ENCODE measurements at places on chromosomes 7 and 10. TPM values are rescaled to one million over a fixed set of nuclear protein-coding genes. Genes with fewer than 3 reads are reported as not detected.
A peak's percentile ranks its signal among the peaks of the same experiment; 100 is the strongest.

CLRN3 gene
- 1.1 TPM for total RNA-seq

ZPBP gene
- total RNA-seq: not detected

GNAT3 gene
- total RNA-seq: not detected

DNA sequence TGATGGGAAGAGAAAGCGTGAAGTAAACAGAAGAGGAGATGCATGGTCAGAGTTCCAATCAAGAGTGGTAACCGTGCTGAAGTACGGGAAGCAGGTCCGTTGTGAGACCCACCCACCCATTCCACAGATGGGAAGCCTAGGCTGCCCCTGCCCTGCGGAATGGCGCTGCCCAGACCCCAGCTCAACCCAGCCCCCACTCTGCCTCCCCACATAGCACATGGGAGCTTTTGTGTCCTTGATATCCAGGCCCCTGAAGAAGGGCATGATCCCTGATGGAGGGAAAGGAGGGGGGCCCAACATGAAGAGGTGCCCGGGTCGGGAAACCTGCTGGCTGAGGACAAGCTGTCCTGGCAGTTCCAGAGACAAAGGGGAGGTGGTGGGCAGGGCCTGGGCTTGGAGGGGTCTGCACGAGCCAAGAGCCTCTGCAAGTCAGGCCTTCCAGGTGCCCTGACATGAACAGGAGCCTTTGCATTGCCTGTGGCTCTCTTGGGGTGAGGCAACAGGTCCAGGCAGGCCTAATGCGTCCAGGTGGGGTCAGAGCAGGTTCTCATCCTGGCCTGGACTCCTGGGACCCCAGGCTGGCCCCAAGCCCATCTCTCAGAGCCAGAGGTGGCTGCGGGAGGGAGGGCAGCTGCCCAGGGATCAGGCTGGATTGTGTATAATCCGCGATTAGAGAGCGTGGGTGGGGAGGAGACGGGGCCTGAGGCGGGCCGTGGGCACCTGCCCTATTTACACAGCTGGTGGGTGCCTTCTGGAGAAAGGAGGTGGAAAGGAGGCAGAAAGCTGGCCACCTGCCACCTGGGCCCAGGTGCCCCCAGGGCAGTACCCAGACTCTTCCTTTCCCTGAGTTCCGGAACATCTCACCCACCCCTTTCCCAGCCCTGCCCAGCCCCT is 23.5 kb downstream of the YKT6 start:
- no peak for DNase-seq

GDF10 gene
- not detected for total RNA-seq

- no peak for DNase-seq
Observed at GRCh38 chr7:143227806-143228205, 6.0 kb downstream of the TAS2R40 start.

DNA sequence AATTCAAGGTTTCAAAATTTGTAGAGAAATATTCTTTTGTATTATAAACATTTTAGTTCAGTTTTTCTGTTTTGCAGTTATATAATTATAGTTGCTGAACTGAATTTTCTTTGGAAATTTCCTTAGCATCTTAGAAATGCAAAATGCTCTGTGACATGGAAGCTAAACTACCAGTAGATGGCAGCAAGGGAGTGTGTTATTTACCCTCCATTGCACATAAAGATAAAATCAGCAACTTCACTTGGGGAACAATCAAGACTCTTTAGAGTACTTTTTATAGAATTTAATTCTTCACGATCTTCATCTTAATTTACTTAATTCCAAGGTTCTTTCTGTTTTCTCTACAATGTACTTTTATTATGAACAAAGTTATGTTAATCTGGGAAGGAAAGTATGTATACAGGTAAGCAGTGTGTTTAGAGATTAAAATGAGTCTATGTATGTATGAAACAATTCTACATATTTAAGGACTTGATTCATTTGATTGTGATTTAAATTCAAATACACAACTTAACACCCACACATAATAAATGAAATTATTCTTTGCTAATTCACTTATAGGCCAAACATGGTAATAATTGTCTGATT is 404.2 kb downstream of the THSD7A start:
- peak; percentile 24 for DNase-seq

DNA sequence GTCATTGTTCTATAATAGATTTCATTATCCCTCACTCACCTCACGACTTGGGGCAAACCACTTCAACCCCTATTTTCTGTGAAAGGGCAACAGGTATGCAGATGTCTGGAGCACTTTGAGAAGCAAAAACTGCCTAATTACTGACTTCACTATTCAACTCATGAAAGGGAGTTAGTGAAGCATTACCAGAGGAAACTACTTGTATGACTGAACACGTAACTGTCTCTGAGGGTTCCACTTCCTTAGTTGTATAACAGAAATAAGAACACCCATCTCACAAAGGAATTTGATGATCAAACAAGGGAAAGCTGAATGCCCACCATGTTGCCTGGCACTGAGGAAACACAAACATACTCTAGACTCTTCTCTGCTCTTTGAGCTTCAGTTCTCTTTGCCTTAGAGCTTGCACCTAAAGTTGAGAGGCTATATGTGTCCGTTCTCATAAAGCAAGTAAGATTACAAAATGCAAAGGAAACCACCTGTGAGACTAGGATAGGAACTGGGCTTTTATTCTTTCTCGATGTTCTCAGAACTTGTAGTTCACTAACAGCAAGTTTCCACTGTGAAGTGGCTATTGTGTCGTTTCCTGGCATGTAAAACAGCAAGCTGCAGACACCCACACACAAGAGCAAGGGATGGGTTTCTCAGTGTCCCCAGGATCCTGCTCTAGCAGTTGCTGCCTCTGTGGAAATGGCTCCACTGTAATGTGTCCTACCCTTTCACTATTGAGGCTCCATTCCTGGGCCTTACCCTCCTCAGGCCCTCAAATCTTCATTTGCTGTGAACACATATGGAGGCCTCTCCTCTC is 2.6 kb downstream of the TMEM243 start:
- DNase-seq: no peak

- no peak for DNase-seq
Observed at GRCh38 chr10:62632071-62632809, 172.3 kb upstream of the ADO start.

GRCh38 chr7:29435167-29435566 is 128.5 kb upstream of the PRR15 start:
- DNase-seq: no peak

DPYSL4 gene
- total RNA-seq: 0.12 TPM

POLR2J2 gene
- total RNA-seq: 13.7 TPM

GRCh38 chr10:69687426-69687825 is 57.4 kb downstream of the FAM241B start:
- DNase-seq: no peak

Data from Caco-2 (cell line).